Temporal lobe (tissue), 4 donors: ENCODE measurements at places on chromosomes 1 and 21. TPM values are rescaled to one million over a fixed set of nuclear protein-coding genes. Genes with fewer than 3 reads are reported as not detected.

EPS15 gene
- 152 TPM for total RNA-seq

FYB2 gene
- total RNA-seq, result 0.49 TPM

ANGPTL3 gene
- total RNA-seq, result not detected

KCNQ4 gene
- 1.2 TPM for total RNA-seq

CD46 gene
- 67.9 TPM for total RNA-seq

HCRTR1 gene
- total RNA-seq, result 3.2 TPM

RGS18 gene
- total RNA-seq, result 0.25 TPM
